ENCODE measurements at places on chromosomes 7 and 10.

DNA sequence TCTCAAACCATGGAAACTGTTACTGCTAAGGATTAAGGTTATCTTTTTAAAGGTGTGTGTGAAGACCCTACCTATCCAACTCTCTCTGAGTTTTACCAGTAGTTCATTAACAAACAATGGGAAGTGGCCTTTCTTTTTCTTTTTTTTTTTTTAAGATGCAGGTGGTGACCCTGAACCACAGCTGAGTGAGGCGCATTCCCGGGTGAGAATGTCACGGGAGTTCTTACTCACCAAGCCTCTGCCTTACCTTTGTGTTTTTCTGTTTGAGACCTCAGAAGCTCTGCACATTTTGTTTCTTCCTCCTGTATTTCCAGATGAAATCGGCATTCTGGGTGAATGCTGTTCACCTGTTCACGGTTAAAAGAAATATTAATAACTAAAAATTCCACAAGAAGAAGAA, 2.5 kb downstream of the VIPR2 start:
- DNase-seq: no peak

GRCh38 chr7:92460109-92460508, 12.8 kb downstream of the GATAD1 start:
- no peak for DNase-seq

DNA sequence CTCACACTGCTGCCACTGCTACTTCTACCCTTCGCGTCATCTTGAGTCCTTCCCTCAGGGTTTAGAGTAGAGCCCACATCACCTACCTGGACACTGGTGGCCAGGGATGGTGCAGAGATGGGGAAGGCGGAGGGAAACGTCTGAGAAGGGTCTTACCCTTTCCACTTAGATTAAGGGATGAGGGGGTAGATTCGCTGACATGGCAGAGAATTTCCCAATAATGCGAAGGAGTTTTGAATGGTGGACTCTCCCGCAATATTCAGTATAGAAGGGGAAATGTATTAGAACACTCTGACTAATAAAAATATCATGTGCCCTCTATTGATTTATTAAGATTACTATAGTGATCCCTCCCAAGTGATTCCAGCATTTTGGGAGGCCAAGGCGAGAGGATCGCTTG, 209.5 kb upstream of the KIAA1217 start:
- no peak for DNase-seq

- no peak for DNase-seq
These were observed 479.3 kb downstream of the GLRX3 start for GRCh38 chr10:130615457-130615856.

GRCh38 chr10:17665747-17666146, 21.8 kb downstream of the STAM start:
- DNase-seq: no peak

- DNase-seq: no peak
These were observed 1.6 kb downstream of the VIM start for GRCh38 chr10:17229717-17229966.

DNA sequence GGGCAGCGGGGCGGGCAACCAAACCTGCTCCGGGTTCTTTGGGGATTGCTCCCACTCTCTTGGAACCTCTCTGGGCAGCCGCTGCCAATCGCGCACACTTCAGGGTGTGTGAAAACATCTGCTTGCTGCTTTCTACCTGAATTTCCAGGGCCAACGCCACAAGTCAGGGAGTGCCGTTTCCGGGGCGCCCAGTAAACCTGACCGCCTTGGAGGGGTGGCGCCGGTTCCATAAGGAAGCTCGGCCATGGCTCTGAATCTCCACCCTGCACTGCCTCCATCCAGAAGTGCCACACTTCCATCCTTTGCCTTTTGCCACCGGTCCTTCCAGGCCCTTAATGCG, 679 bp upstream of the AFAP1L2 start:
- DNase-seq: no peak

DNA sequence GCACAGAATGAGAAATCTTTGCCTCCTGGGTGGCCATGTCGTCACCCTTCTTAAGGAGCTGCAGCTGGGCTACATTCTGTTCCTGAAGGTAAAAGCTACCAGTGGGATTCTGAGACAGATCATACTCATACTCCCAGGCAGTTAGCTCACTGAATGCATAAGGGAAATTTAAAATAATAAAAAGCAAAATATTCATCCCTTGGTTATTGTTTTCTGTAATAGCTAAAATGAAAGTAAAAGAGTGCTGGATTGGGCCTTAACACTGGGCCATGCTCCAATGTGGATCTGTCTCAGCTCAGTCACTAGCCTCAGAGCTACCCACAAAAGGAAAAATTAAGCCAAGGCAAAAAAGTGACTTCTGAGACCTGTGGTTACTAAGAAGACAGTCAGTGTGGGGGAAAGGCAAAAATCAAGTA, 8.9 kb upstream of the DYNC2I1 start:
- DNase-seq: no peak

GRCh38 chr10:129511758-129512157, 44.7 kb downstream of the MGMT start:
- no peak for DNase-seq

DNA sequence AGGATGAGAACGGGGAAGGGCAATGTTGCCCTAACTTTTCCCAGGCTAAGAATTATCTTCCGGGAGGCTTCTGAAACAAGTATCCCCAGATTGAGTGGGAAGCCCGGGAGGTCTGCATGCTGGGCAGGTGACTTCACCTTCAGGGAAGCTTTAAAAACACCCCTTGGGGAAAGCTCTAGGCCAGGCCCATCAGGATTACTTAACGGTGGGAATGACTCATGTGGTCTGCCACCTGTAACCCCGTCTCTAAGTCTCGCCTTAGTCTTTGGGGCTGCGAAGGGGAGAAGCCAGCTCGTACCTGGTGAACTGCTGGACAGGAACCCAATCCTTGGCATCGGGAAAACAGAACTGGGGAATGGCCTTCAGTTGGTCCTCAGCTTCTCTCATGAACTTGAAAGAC, 80.1 kb upstream of the MKRN1 start:
- DNase-seq: no peak

- DNase-seq: no peak
These were observed 408.9 kb downstream of the CALN1 start for GRCh38 chr7:72003236-72003635.

DNA sequence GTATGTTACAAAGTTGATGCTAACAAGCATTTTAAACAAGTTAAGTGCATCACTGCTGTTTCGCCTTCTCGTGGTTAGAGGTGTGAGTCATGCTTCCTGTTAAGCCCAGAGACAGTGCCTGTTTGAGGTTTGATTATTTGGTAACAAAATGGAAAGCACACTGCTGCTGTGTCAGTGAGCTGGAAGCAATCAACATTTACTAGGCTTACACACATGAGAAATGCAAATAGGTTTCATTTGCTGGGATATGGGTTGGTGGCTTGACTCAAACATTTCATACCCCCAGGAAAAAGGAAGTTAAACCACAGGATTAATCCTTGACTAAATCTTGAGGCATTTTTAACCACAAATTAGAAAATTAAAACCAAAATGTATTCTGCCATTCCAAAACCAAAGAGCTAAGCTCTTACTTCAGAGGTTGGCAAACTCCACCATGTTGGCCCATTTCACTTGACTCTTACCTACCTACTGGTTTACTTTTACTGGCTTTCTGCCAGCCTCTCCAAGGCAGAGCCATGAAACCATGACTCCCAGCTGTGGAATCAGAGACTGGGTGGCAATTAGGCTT, 139.2 kb downstream of the ETV1 start:
- no peak for DNase-seq

DNA sequence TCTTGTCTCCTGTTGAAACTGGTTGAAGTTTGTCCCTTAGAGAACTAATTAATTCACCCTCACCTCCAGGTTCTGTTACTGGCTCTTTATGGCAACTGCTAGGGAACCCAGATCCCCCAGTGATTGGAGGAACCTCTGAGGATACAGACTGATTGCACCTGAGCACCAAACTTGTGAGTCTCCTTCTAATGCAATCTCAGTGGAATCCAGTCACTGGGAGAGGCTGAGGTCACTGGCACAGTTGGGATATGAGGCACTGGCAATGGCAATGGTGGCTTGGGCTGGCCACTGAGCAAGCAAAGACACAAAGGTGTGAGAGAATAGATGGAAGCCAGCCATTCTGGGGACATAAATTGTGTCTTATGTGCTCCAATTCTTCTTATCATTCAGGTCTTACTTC, 5.3 kb upstream of the DGKI start:
- DNase-seq: no peak

Data from heart left ventricle (tissue), 16 donors.